Right cardiac atrium (tissue), 5 donors: ENCODE measurements at places on chromosomes 13 and 19. TPM values are rescaled to one million over a fixed set of nuclear protein-coding genes. Genes with fewer than 3 reads are reported as not detected.

Gene IRGC
- not detected for total RNA-seq

Gene SIGLECL1
- total RNA-seq = not detected

Gene GSX1
- total RNA-seq = not detected

Gene EBPL
- 10.8 TPM for total RNA-seq

Gene LACC1
- total RNA-seq = 10.7 TPM

Gene GARIN5A
- total RNA-seq = 1.9 TPM

Gene KLK5
- not detected for total RNA-seq

Gene SELENOV
- total RNA-seq = not detected

Gene VSTM1
- not detected for total RNA-seq

Gene ZGLP1
- 0.82 TPM for total RNA-seq

DNA sequence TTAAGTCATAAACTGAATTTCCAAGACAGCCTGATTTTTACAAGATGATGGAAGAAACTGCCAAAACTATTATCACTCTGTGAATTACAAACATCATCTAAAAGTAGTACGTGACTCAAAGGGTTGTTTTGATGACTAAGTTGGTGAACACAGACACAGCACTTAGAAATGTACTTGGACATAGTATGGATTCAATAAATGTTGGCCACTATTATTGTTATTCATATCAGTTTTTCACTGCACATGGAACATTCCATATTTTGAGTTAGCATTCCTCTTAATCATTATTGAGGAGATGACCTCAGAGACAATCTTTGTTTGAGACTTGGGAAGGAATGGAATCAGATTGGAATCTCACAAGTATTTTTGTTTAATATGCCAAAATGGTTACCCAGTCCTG is 172.9 kb downstream of the OXGR1 start:
- DNase-seq = no peak

GRCh38 chr19:11458236-11458900 is 22.5 kb downstream of the ELAVL3 start:
- DNase-seq = no peak

DNA sequence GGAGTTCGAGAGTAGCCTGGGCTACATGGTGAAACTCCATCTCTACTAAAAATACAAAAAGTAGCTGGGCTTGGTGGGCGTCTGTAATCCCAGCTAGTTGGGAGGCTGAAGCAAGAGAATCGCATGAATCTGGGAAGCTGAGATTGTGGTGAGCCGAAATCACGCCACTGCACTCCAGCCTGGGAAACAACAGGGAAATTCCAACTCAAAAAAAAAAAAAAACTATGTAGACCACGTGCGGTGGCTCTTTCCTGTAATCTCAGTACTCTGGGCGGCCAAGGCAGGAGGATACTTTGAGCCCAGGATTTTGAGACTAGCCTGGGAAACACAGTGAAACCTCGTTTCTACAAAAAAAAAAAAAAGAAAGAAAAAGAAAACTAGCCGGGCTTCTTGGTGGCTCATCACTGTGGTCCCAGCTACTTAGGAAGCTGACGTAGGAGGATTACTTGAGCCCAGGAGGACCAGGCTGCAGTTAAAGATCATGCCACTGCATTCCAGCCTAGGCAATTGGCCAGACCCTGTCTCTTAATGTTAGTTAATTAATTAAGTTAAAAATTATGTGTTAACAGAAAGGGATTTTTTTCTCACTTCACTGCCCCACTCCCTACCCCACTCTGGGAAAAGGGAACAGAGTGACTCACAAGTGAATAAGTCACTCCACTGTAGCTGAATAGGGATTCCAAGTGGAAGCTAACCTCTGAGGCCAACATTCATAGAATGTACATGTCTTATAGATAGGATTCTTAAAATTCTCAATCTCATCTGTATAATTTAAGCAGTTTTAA is 2.2 kb downstream of the ZNF83 start:
- DNase-seq = no peak

GRCh38 chr19:47012617-47013016 is 7.0 kb upstream of the NPAS1 start:
- DNase-seq = no peak

DNA sequence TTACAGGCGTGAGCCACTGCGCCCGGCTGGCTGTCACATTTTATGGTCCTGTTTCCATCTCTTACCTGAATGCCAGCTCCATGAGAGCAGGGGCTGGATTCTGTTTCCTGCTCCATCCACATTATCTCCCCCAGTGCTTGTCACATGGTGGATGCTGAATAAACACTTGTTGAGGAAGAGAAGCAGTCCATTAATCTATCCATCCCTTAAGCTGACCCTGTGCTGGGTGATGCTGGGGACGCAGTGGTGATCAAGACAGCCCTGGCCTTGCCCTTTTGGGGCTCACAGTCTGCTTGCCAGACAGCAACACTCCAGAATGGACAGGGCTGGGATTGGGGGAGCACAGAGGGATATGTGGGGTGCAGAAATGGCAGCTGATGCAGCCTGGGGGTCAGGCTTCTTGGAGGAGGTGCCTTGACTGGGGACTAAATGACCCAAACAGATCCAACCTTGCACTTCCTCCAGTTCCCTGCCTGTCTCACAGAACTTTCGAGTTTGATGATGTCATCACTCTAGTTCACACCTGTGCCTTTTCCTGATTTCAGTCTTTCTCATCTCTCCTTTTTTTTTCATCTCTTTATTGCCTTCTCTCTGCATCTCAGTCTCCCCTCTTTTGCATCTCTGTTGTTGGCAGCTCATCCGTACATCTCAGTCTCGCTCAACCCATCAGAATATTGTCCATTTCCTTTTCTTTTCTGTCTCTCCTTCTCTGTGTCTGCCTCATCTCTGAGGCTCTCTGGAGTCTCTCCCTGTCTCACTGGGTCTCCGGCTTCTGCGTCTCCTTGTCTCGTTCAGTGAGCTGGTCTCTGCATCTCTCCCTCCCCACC is 4.6 kb downstream of the IRF2BP1 start:
- DNase-seq = no peak

- no peak for DNase-seq
Measured at GRCh38 chr13:96415831-96416385, 326.0 kb downstream of the HS6ST3 start.

GRCh38 chr19:42191855-42192254 is 25.6 kb downstream of the DEDD2 start:
- DNase-seq = no peak

DNA sequence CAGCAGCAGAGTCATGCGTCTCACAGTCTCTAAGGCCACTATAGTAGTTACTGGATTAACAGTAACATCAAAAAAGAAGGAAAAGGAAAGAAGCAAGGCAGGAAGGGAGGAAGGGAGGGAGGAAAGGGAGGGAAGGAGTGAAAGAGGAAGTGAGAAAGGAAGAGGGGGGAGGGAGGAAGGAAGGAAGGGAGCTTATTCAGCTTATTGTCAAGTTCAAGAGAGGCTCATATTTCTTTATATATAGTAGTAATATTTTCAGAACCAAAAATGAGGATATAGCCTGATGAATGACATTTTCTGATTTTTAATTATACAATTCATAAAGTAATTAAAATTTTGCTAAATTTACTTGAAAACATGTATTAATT is 17.7 kb upstream of the RUBCNL start:
- DNase-seq = no peak

DNA sequence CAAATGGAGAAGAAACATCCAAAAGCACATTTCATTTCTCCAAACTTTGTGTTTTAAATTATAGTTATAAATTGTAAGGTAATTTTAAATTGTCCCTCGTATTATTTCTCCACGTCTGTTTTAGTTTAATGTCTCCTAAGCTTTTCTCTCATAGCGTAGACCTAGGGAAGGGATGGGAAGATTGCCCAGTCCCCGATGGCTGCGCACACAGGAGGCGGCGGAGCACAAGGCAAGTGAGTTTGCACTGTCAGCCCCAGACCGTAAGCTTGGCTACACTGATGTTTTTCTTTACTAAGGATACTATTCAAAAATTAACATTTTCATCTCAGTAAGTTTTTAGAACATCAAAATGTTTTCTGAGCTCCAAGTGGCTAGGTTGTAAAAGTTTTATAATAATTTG is 72.3 kb downstream of the GPR12 start:
- DNase-seq = no peak

DNA sequence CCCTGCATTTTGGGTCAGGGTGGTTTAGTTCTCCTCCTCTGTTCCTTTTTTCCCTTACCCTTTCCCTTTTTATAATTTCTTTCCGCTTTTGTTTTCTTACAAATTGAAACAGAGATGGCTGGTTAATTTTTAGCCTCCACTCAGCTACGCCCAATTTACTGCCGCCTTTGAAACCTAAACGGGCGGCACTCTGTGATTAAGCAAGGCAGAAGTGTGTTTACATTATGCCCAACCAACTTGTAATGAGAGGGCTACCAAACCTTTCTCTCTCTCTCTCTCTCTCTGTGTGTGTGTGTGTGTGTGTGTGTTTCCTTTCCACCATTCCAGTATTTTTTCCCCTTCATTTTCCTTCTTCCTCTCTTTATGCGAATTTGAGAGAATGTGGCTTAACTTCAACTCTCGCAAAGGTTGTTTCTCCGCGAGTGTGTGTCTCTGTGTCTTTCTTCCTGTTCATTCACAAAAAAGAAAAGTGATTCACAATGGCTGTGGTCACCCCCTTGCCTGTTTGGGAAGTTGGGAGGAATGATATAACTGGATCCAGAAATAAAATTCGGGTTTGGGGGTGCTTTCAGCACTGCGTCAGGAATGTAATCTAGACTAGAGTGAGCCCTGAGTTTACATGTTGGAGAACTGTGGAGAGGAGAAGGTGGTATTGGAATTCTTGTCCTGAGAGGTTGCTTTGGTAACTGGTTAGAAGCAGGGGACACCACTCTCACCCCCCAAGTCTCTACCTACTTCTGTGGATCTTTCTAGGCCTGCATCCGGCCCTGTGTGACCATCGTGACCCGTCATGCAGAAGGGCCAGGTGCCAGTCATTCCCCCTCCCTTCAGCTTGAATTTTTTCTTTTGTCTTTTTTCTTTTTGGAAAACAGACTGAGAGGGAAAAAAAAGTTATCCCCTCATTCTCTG is 31.4 kb downstream of the NFIX start:
- no peak for DNase-seq

DNA sequence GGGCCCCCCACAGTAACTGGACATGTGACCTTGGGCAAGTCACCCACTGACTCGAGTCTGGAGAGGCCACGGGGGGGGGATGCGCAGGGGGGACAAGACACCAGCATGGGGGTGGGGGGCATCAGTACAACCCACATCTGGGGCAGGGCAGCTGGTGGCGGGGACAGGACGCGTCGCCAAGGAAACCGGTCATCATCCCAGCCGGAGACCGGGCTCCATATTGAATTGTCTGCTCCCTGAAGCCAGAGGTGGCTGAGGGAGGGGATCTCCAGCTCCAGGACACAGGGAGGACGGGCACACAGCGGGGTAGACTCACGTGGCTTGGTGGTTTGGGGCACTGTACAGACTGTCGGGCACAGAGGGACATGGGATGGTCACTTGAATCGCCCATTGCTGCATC is 11.4 kb downstream of the ONECUT3 start:
- no peak for DNase-seq

DNA sequence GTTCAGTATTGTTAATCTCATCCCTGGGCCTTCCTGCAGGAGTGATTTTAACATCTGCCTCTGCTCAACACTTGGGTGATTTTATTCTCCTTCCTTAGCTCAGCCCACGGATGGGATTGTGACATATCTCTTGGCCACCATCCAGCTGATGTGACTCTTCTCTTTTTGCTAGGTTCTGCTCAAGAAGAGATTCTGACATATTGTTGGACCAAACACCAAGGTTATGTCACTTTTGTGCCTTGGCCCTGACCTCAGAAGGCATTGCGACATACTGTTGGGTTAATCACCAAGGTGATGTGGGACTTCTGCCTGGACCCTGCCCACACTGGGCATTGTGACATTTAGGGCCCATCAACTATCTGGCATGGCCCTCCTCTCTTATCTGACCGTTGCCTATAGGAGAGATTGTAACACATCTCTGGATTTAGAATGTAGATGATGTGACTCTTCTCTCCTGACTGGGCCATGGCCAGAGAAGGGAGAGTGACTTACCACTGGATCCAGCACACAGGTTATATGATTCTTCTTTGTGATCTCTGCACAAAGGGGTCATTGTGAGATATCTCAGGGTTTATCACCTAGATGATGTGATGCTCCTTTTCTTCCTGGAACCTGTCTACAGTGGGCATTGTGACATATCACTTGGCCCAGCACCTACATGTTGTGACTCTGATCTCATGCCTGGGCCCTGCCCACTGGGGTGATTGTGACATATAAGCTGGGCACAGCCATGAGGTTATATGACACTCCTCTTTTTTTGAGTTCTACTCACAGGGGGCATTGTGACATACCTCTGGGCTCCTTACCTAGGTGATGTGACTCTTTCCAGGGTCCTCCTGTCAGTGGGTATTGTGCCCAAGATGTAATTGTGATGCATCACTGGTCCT is 88.8 kb downstream of the ZNF429 start:
- no peak for DNase-seq

DNA sequence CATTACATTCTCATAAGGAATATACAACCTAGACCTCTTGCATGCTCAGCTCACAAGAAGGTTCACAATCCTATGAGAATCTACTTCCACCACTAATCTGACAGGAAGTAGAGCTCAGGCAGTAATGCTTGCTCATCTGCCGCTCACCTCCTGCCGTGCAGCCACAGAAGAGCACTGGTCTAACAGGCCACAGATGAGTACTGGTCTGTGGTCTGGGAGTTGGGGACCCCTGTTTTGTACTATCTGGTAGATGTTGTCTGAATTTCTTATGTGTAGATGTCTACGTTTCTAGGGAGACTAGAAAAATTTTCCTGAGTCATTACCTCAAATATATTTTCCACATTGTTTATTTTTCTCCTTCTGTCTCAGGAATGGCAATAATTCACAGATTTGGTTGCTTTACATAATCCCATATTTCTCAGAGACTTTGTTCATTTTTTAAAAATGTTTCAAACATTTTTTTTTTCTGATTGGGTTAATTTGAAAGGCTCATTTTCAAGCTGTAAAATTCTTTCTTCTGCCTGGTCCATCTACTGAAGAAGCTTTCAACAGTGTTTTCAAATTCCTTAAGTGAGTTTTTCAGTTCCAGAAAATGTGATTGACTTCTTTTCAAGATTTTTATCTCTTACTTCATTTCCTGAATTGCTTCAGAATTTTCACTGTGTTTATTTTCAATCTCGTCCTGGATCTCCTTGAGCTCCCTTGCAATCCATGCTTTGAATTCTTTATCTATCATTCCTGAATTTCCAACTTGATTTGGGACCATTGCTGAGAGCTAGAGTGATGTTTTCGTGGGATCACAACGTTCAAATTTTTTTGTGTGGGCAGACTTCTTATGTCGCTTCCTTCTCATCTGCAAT is 1322.2 kb downstream of the PCDH9 start:
- no peak for DNase-seq
